A549 treated with CORT108297 at 1 μM for 4 hours (cell line): ENCODE measurements at places on chromosomes 3 and 15. TPM values are rescaled to one million over a fixed set of nuclear protein-coding genes. Genes with fewer than 3 reads are reported as not detected.

RARB gene
- total RNA-seq: 5.5 to 10.8 TPM (median 10.4 TPM) in 5 replicates

PROS1 gene
- 8.0 to 11.2 TPM (median 8.5 TPM) in 5 replicates for total RNA-seq

LRTM1 gene
- total RNA-seq: not detected in 5 replicates

GCSAM gene
- not detected in 5 replicates for total RNA-seq
